ENCODE measurements at places on chromosomes 1 and 21. TPM values are rescaled to one million over a fixed set of nuclear protein-coding genes. Genes with fewer than 3 reads are reported as not detected.

DCDC2B gene
- polyA plus RNA-seq, result 0.60 TPM

TSPAN2 gene
- polyA plus RNA-seq, result 45.1 TPM

GBP7 gene
- polyA plus RNA-seq, result 0.16 TPM

SPRR2A gene
- not detected for polyA plus RNA-seq

Data from renal pelvis (tissue), 12 donors.